ENCODE measurements at places on chromosomes 11 and 22. TPM values are rescaled to one million over a fixed set of nuclear protein-coding genes. Genes with fewer than 3 reads are reported as not detected.

- no peak overlapping the region for H3K27ac ChIP-seq
- H3K4me3 ChIP-seq = no peak overlapping the region
- peaks cover 4% of the 10 kb centered on the region for H3K36me3 ChIP-seq
Observed at GRCh38 chr11:31487848-31488247, 21.6 kb downstream of the IMMP1L start.

Gene C11orf24
- polyA plus RNA-seq = 16.3 TPM

- no peaks in the 10 kb centered on the region for H3K36me3 ChIP-seq
- no peaks in the 10 kb centered on the region for H3K27me3 ChIP-seq
Observed at GRCh38 chr11:119964136-119965025, 173.5 kb downstream of the TRIM29 start.

- H3K27me3 ChIP-seq = no peaks in the 10 kb centered on the region
- H3K27ac ChIP-seq = no peak overlapping the region
- no peak overlapping the region for H3K4me3 ChIP-seq
- DNase-seq = no peak
Observed at GRCh38 chr11:105104292-105104691, 35.3 kb downstream of the CARD18 start.

DNA sequence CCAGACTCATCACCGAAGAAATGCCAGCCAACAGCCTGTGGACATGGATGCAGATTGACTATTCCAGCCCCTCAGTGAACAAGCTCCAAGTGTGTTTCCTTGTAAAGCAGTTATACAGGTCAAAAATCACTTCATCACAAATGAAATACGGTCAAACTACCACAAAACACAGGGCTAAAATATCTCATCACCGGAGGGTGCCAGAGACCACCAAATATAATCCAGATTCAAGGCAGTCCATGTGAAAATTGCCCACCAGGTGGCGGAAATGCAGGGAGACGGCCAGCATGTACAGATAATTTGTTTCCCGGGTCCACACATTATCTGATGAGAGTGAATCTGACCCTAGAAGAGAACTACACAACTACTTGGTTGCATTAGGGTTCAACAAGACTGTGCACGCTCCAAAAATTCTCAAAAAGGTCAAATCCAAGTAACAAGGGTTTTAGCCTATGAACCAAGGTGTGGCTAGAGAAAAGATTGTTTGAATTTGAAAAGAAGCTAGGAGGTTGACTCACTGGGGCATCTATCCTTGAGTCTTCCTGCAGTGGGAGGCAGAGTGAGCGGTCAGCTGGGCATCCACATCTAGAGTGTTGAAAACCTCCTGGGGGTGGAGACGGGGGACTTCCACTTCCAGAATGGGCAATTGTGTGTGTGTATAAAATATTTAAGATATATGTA, 71.7 kb downstream of the IGLL5 start:
- H3K4me1 ChIP-seq = peaks cover 5% of the 10 kb centered on the region
- no peaks in the 10 kb centered on the region for H3K36me3 ChIP-seq
- peak; percentile 94 for DNase-seq
- no peak overlapping the region for H3K4me3 ChIP-seq

- no peaks in the 10 kb centered on the region for H3K36me3 ChIP-seq
- no peaks in the 10 kb centered on the region for H3K4me1 ChIP-seq
Observed at GRCh38 chr11:57164317-57164716, 17.4 kb upstream of the LRRC55 start.

Gene SLC17A6
- not detected for polyA plus RNA-seq

- no peaks in the 10 kb centered on the region for H3K4me1 ChIP-seq
- H3K27me3 ChIP-seq = no peaks in the 10 kb centered on the region
- H3K4me3 ChIP-seq = no peak overlapping the region
- no peak overlapping the region for H3K27ac ChIP-seq
- no peaks in the 10 kb centered on the region for H3K36me3 ChIP-seq
- no peak for DNase-seq
Observed at GRCh38 chr11:7941146-7941545, 362 bp downstream of the OR10A3 start.

Gene FOSL1
- 7.0 TPM for polyA plus RNA-seq

- H3K4me1 ChIP-seq = no peaks in the 10 kb centered on the region
- H3K27ac ChIP-seq = no peak overlapping the region
- no peak overlapping the region for H3K4me3 ChIP-seq
- DNase-seq = no peak
- H3K36me3 ChIP-seq = peaks cover 46% of the 10 kb centered on the region
Observed at GRCh38 chr11:76008474-76008873, 193.5 kb downstream of the UVRAG start.

- H3K4me3 ChIP-seq = no peak overlapping the region
- no peaks in the 10 kb centered on the region for H3K27me3 ChIP-seq
- DNase-seq = no peak
- peaks cover 11% of the 10 kb centered on the region for H3K4me1 ChIP-seq
- no peak overlapping the region for H3K27ac ChIP-seq
Observed at GRCh38 chr11:17923217-17923616, 89.6 kb downstream of the SERGEF start.

Gene ARHGAP42
- polyA plus RNA-seq = 2.3 TPM

DNA sequence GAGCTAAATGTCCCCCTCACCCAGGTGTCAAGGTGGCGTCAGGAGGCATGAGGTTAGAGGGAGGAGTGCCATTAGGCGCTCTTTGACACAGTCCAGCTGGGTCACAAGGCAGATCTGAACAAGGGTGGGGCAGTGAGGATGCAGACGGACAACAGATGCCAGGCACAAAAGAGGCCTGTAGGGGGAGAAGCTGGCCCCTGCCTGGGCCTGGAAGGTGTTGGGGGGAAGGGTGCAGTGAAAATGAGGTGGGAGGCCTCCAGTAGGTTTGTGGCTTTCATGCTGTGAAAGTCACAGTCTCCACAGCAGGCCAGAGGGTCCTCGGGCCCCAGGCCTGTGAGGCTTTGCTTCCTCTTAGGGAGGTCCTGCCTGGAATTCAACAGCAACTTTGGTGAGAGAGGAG, 85.0 kb upstream of the PLET1 start:
- no peak overlapping the region for H3K27ac ChIP-seq
- no peak for DNase-seq
- no peaks in the 10 kb centered on the region for H3K27me3 ChIP-seq
- H3K4me3 ChIP-seq = no peak overlapping the region
- H3K36me3 ChIP-seq = no peaks in the 10 kb centered on the region

DNA sequence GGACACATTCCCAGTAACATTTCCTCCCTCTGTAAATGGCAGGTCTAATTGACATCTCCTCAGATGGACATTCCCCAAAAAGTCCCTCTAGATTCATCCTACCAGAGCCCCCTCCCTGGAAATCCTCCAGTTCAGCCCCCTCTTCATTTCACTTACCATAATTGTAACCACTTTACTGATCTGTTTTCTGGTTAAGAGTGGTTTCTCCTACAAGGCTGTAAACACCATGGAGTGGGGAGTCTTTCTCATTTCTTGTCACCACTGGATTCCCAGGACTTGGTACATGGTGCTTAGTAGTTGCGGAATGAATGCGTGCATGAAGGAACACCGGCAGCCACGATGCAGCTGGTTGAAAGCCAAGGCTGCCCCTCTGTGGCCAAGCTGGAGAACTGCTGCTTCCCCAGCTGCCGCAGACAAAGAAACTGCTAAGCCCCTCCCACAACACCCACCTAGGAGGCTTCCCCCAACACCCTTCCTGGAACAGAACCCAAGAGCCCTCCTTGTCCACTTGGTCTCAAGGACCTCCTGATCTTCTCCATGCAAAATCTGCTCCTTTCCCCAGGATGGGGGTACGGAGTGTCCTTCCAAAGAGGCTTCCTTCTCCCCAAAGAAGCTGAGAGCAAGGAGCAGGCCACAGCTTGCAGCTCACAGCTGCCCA, 18.6 kb upstream of the SCARF2 start:
- no peak overlapping the region for H3K4me3 ChIP-seq
- no peaks in the 10 kb centered on the region for H3K4me1 ChIP-seq
- no peak overlapping the region for H3K27ac ChIP-seq

- H3K4me1 ChIP-seq = no peaks in the 10 kb centered on the region
- no peaks in the 10 kb centered on the region for H3K27me3 ChIP-seq
- H3K36me3 ChIP-seq = no peaks in the 10 kb centered on the region
Observed at GRCh38 chr11:44537679-44538078, 27.8 kb upstream of the CD82 start.

- H3K36me3 ChIP-seq = no peaks in the 10 kb centered on the region
Observed at GRCh38 chr11:120695426-120695825, 183.9 kb downstream of the GRIK4 start.

GRCh38 chr11:130616573-130616972, 168.1 kb downstream of the ADAMTS15 start:
- H3K36me3 ChIP-seq = no peaks in the 10 kb centered on the region
- no peaks in the 10 kb centered on the region for H3K27me3 ChIP-seq
- H3K4me1 ChIP-seq = no peaks in the 10 kb centered on the region
- no peak overlapping the region for H3K4me3 ChIP-seq

DNA sequence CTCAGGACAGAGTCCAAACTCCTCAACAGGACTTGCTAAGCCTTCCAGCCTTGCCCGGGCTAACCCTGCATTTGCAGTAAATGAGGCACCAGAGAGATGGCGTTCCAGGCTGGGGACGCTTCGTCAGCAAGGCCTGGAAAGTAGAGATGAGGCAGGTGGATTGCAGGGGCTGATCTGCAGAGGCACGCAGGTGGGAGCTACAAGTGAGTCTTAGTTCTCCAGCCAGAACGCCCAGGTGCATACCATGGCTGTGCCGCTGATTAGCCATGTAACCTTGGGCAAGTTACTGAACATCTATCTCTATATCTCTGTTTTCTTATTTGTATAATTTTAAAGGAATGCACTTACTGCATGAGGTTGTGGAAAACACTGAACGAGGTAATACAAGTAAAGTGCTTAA, 52.7 kb upstream of the BARX2 start:
- H3K27ac ChIP-seq = no peak overlapping the region
- no peak overlapping the region for H3K4me3 ChIP-seq
- peaks cover 19% of the 10 kb centered on the region for H3K4me1 ChIP-seq
- H3K27me3 ChIP-seq = no peaks in the 10 kb centered on the region
- no peaks in the 10 kb centered on the region for H3K36me3 ChIP-seq

- H3K27ac ChIP-seq = no peak overlapping the region
- no peaks in the 10 kb centered on the region for H3K27me3 ChIP-seq
- DNase-seq = no peak
- peaks cover 14% of the 10 kb centered on the region for H3K4me1 ChIP-seq
- no peak overlapping the region for H3K4me3 ChIP-seq
- no peaks in the 10 kb centered on the region for H3K36me3 ChIP-seq
Observed at GRCh38 chr11:10844356-10844755, 13.5 kb downstream of the ZBED5 start.

GRCh38 chr11:14500181-14500651, 605 bp upstream of the COPB1 start:
- H3K4me1 ChIP-seq = peaks cover 20% of the 10 kb centered on the region
- H3K36me3 ChIP-seq = peaks cover 19% of the 10 kb centered on the region
- peak overlapping the region; percentile 91 for H3K27ac ChIP-seq
- peak; percentile 87 for DNase-seq

- H3K27me3 ChIP-seq = no peaks in the 10 kb centered on the region
- H3K4me1 ChIP-seq = peaks cover 33% of the 10 kb centered on the region
- DNase-seq = peak; percentile 53
- H3K27ac ChIP-seq = no peak overlapping the region
- H3K4me3 ChIP-seq = no peak overlapping the region
Observed at GRCh38 chr11:62721994-62722393, 5.3 kb downstream of the HNRNPUL2 start.

Data from stomach (tissue), 19 donors.